Globus pallidus (tissue), 1 donor: ENCODE measurements at places on chromosomes 4 and X.

- DNase-seq: no peak
These were observed 196.4 kb downstream of the FBXO8 start for GRCh38 chr4:174086829-174087799.

GRCh38 chr4:102518703-102519131 is 17.6 kb downstream of the NFKB1 start:
- DNase-seq: no peak

- DNase-seq: no peak
These were observed 82.6 kb upstream of the TNIP3 start for GRCh38 chr4:121246698-121247097.

DNA sequence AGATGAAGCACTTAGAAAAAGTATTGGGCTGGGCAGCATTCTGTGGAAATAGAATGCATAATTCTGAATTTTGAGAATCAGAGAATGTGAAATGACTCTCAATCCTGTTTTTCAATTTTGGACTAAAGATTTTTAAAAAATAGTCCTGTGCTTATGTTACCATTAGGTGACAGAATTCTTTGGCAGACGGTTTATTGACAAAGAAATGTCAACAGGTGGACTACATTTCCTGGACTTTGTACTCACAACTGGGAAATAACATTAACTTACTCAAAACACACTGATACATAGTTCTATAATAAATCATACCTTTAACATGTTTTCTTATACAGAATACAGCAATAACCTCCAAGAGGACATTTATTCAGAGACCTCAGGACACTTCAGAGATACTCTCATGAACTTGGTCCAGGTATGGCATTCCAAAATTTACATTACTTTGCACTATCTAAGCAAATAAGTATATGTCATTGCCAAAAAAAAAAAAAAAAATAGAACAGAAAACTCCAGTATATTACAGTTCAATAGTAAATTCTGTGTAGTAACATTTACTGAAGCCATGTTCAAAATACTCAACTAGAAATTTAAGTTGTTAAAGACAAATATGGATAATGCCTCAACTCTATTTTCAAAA is 72.7 kb downstream of the ANXA10 start:
- no peak for DNase-seq

DNA sequence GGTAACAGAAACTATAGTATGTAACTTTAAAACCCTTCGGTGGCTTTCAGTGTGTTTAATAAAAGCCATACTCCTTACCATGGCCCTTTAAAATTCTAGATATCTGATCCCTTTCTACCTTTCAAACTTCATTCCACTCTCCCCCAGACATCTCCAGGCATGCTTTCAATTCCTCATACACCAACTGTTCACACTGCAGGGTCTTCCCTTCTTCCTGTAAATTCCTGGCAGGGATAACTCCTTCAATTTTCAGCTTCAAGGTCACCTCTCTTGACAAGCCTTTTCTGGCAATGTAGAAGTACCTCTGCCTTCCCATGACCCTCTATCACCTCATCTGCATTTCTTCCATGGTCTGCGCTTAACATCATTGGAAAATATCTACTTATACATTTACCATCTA is 60.8 kb downstream of the WDFY3 start:
- DNase-seq: no peak

DNA sequence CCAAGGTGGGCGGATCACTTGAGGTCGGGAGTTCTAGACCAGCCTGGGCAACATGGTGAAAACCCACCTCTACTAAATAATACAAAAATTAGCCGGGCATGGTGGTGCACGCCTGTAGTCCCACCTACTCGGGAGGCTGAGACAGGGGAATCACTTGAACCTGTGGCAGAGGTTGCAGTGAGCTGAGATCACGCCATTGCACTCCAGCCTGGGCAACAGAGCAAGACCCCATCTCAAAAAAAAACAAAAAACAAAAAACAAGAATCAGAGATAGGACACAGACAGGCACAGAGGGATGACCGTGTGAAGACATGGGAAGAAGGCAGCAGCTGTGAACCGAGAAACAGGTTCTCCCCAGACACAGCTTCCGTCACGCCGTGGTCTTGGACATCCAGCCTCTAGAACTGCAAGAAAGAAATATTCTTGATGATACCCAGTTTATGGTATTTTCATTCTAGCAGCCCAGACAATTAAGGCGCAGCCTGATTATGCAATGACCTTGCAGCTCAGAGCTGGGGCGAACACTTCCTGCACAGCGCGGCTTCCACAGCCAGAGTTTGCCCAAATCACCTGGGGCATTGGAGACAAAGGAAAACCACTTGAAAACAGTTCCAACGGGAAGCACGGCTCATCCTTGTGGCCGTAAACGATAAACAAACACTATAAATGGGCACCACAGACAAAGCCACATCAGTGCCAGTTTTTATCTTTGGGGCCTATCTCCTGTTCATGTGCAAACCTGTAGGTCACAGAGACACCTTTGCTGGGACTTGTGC is 4.2 kb upstream of the ARSD start:
- DNase-seq: no peak

- no peak for DNase-seq
These were observed 249.1 kb downstream of the DCLK2 start for GRCh38 chr4:150327262-150327780.

DNA sequence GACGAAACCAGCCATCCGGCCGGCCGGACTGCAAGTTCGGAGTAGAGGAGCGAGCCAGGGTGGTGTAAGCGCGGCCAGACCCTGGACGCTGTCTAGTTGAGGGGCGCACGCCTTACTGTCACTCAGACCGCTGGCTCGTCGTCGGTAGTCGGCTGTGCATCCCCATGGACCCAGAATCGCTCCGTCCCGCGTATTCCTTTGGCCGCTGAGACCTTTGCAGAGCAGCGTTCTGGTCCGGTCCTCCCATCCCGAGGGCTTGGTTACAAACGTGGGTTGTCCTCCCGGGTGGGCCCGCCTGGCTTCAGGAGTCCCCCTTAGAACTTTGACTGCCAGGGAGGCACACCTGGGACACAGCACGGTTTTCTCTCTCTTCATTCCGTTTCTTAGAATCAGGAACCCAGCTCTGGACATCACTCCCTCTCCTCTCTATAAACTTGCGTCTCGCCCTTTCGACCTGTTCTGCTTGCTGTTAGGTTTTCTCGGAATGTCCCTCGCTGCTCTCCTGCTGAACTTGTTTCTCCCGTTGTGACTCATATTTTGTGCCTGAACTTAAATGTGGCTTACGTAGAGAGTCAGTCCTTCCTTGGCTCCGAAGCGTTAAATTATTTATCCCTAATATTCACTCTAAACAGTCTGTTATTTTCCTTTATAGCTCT is 672 bp downstream of the PGM2 start:
- no peak for DNase-seq
